ENCODE measurements at places on chromosomes 7 and 10.

DNA sequence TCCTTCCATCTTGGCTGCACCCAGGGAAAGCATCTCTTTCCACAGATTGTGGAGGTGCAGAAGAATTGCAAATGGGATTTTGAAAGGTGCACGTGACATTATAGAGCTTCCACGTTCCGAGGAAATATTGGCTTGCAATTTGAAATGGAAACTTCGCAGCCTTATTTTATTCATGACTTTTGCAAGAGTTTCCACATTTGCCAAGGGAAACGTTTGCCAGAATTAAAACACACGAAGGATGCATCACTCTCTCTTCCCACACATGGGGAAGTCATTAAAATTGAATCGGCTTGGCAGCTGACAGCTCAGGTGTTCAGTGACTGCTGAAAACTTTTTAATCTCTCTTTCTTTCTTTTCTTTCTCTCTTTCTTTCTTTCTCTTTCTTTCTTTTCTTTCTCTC lies 475.4 kb upstream of the IGFBP3 start:
- H3K27ac ChIP-seq, result no peak overlapping the region
- H3K4me3 ChIP-seq, result no peak overlapping the region
- H3K4me1 ChIP-seq, result no peaks in the 10 kb centered on the region
- H3K36me3 ChIP-seq, result no peaks in the 10 kb centered on the region

GRCh38 chr10:30171601-30172000 lies 112.2 kb upstream of the JCAD start:
- peak; percentile 77 for DNase-seq
- no peaks in the 10 kb centered on the region for H3K36me3 ChIP-seq
- H3K4me3 ChIP-seq, result no peak overlapping the region
- peaks cover 2% of the 10 kb centered on the region for H3K4me1 ChIP-seq
- no peak overlapping the region for H3K27ac ChIP-seq

DNA sequence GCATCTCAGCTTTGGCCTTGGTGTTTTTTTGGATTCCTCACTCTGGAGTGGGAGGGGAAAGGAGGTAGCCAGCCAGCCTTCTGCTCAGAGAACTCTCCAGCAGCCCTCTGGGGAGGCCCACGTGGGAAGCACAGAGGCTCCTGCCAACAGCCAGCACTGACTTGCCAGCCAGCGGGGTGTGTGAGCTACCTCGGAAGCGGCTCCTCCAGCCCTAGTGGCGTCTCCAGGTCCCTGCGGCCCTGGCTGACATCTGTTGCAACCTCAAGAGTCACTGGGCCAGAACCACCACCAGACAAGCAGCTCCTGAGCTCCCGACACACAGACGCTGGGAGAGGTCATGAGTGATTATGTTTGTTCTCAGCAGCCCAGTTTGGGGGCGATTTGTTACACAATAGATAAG lies 180.2 kb upstream of the FZD8 start:
- H3K36me3 ChIP-seq, result no peaks in the 10 kb centered on the region
- peak overlapping the region; percentile 14 for H3K27ac ChIP-seq
- peak; percentile 97 for DNase-seq

DNA sequence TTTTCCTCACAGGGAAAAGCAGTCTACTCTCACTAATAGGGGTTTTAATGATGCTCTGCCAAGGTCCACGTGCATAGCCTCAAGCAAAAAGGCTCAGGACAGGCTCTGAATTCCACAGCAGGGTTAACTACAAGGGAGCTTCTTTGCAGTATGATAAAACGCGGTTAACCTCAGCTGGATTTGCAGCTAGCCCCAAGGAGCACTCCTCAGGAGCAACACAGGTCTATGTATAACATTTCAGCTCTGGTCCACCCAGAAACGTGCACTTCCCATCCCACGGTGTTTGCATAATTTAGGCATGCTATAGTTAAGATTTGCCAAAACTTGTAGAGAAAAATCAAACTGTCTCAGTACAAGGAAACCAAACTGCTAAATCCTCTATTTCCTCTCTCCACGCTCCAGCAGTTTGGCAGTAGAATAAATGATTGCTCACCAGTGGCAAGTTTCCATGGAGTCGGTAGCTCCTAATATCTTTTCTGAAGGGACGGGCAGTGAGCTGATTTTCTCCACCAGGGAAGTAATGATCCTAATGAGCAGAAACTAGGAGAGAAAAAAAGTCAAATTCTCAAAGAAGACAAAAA lies 13.1 kb upstream of the ASB4 start:
- no peaks in the 10 kb centered on the region for H3K27me3 ChIP-seq
- peaks cover 2% of the 10 kb centered on the region for H3K4me1 ChIP-seq
- peak; percentile 44 for DNase-seq
- H3K27ac ChIP-seq, result peak overlapping the region; percentile 22
- no peak overlapping the region for H3K4me3 ChIP-seq
- no peaks in the 10 kb centered on the region for H3K36me3 ChIP-seq

DNA sequence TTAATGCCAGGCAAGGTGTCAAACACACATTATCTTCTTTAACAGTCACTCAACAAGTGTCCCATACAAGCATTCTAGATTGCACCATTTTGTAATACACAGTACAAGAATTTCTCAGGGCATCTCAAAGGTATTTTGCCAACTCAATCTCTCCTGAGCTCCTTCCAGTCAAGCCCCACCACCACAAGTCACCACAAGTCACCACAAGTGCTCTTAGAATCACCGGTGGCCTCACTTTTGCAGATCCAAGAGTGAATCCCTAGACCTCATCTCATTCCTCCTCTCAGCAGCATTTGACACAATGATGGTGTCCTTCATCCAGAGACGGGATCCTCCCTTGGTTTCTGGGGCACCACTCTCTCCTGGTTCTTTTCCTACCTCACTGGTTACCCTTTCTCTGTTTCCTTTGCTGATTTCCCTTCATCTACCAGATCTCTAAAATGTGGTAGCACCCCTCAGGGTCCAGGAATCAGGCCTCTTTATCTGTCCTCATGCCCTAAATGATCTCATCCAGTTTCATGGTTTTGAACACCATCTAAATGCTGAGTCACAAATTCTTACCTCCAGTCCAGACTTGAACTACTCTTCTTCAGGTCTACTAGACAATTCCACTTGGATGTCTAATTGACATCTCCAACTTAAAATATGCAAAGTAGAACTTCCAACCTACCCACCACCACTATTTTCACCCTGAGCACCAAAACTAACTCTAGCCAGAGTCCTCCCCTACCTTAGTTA lies 26.9 kb downstream of the VPS41 start:
- no peaks in the 10 kb centered on the region for H3K27me3 ChIP-seq
- DNase-seq, result no peak
- H3K4me1 ChIP-seq, result no peaks in the 10 kb centered on the region
- H3K4me3 ChIP-seq, result no peak overlapping the region
- H3K27ac ChIP-seq, result no peak overlapping the region

GRCh38 chr7:130152493-130153210 lies 52.6 kb downstream of the TMEM209 start:
- H3K4me3 ChIP-seq, result no peak overlapping the region
- no peaks in the 10 kb centered on the region for H3K27me3 ChIP-seq
- H3K27ac ChIP-seq, result no peak overlapping the region
- no peaks in the 10 kb centered on the region for H3K4me1 ChIP-seq

DNA sequence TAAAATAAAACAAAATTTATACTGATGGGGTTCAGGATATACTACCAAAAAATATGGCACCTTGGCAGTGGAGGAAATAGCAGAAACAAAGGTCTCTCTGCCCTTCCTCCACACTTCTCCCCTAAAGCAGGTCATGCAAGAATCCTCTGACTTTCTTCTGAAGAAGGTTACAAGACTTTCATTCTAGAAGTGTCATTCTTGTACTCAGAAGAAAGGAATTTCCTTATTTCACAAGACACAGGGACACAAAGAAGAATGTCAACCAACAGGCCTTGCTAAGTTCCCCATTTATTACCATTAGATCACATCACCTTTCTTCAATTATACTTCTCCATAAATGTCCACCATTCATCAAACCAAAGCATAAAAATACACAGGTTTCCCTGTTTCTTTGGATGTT lies 470.2 kb downstream of the PAXIP1 start:
- no peak overlapping the region for H3K4me3 ChIP-seq
- peak; percentile 1 for DNase-seq
- no peak overlapping the region for H3K27ac ChIP-seq
- H3K4me1 ChIP-seq, result no peaks in the 10 kb centered on the region
- H3K27me3 ChIP-seq, result no peaks in the 10 kb centered on the region

GRCh38 chr7:156155988-156156733 lies 343.9 kb upstream of the SHH start:
- no peak overlapping the region for H3K4me3 ChIP-seq
- no peaks in the 10 kb centered on the region for H3K27me3 ChIP-seq
- H3K4me1 ChIP-seq, result no peaks in the 10 kb centered on the region
- no peak for DNase-seq

DNA sequence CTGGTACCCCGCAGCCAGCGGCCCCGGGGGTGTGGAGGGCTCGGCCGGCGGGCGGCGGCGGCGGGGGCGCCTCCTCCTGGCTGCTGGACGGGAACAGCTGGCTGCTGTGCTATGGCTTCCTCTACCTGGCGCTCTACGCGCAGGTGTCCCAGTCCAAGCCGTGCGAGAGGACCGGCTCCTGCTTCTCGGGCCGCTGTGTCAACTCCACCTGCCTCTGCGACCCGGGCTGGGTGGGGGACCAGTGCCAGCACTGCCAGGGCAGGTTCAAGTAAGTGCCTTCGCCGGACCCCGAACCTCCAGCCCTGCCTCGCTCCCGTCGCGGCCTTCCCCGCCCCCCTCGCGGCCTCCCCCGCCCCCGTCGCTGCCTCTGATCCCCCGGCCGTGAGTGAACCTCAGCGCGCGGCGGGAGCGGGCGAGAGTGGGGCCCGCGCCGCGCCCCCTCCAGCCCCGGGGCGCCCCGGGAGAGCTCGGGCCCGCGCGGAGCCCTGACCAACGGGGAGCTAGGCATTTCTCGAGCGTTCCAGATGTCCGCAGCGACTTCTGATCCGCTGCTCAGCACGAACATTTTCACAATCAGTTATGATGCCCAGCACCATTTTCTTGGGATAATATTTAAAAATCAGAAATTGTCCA lies 727 bp downstream of the ATRNL1 start:
- H3K4me1 ChIP-seq, result peaks cover 2% of the 10 kb centered on the region
- H3K27ac ChIP-seq, result no peak overlapping the region
- peak overlapping the region; percentile 81 for H3K4me3 ChIP-seq
- H3K27me3 ChIP-seq, result no peaks in the 10 kb centered on the region

DNA sequence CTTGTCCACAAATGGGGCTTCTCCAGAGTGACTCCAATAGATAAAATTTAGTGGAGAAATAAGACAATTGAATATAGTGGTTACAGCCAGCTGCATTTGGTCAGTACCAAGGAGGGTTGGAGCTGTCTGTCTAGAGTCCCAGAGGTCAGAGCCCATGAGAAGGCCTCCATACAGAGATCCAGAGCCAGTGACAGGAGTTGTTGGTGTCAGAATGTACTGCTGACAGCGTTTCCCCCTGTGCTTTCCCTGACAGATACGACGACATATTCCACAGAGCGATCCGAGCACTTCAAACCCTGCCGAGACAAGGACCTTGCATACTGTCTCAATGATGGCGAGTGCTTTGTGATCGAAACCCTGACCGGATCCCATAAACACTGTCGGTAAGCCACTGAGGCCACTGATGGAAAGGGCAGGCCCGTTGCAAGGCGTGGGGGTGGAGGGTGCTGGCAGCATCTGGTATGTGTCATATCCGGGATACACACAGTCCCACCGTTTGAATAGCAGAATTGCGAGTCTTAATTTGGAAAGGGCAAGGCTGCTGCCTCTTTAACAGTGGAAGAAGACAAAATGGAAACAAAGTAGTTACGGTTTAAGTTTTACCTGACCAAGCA lies 483.6 kb downstream of the NRG3 start:
- H3K27me3 ChIP-seq, result no peaks in the 10 kb centered on the region
- no peaks in the 10 kb centered on the region for H3K4me1 ChIP-seq
- no peak for DNase-seq
- no peak overlapping the region for H3K4me3 ChIP-seq
- H3K27ac ChIP-seq, result no peak overlapping the region
- no peaks in the 10 kb centered on the region for H3K36me3 ChIP-seq

DNA sequence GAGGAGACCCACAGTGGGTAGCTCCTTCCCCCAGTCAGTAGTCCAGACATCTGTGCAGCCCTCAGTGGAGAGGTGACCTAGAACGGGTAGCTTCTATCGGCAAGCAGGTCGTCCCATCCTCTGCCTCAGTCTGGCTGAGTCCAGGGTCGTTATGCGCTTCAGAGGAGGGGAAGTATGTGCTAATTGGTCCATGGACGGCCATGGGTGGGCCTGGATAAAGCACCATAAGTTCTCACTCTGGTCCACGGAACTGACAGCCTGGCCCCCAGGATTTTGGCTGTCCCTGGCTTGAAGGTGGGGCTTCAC lies 78.6 kb downstream of the HDAC9 start:
- no peak overlapping the region for H3K27ac ChIP-seq
- no peak overlapping the region for H3K4me3 ChIP-seq
- no peaks in the 10 kb centered on the region for H3K36me3 ChIP-seq
- H3K27me3 ChIP-seq, result no peaks in the 10 kb centered on the region

GRCh38 chr7:23267357-23267756 lies 20.8 kb downstream of the GPNMB start:
- no peaks in the 10 kb centered on the region for H3K4me1 ChIP-seq
- H3K4me3 ChIP-seq, result no peak overlapping the region
- no peak for DNase-seq
- H3K36me3 ChIP-seq, result no peaks in the 10 kb centered on the region
- no peak overlapping the region for H3K27ac ChIP-seq

Measured in mesendoderm (in vitro differentiated cells).